ENCODE measurements at places on chromosomes 5 and 9. TPM values are rescaled to one million over a fixed set of nuclear protein-coding genes. Genes with fewer than 3 reads are reported as not detected.

Gene STKLD1
- total RNA-seq, result 0.57 TPM

Gene CACFD1
- total RNA-seq, result 3.0 TPM

Gene MCIDAS
- not detected for total RNA-seq

Gene KIAA1191
- 137 TPM for total RNA-seq

Gene SLIT3
- 0.13 TPM for total RNA-seq

Gene PCDHGB4
- total RNA-seq, result 5.6 TPM

Gene ZSWIM6
- total RNA-seq, result 44.1 TPM

Gene SLC35D2
- 19.4 TPM for total RNA-seq

Gene RNF208
- 0.43 TPM for total RNA-seq

Gene ARRDC1
- total RNA-seq, result 14.8 TPM

Gene PPP3R2
- total RNA-seq, result not detected

Gene RASEF
- under 0.01 TPM for total RNA-seq

Gene LCN6
- not detected for total RNA-seq

Gene HTR1A
- total RNA-seq, result not detected

Gene HMCN2
- 0.07 TPM for total RNA-seq

Gene ROR2
- total RNA-seq, result not detected

Gene TRIM7
- 15.4 TPM for total RNA-seq

Gene SPEF2
- total RNA-seq, result 1.7 TPM

Gene TMEM252
- not detected for total RNA-seq

Gene GRXCR2
- not detected for total RNA-seq

Gene MARCHF3
- 61.0 TPM for total RNA-seq

Gene PTPDC1
- 16.8 TPM for total RNA-seq

Gene INSL4
- total RNA-seq, result not detected

Gene PDE6A
- not detected for total RNA-seq

Gene ZFP37
- total RNA-seq, result 1.6 TPM

Gene OR1Q1
- not detected for total RNA-seq

Gene BHMT2
- 0.22 TPM for total RNA-seq

Gene BARHL1
- not detected for total RNA-seq

Gene ADGRD2
- not detected for total RNA-seq

Gene PAEP
- total RNA-seq, result not detected

Gene SOX30
- total RNA-seq, result not detected

Gene BTNL9
- total RNA-seq, result not detected

Gene IFNB1
- total RNA-seq, result not detected

Gene MCTP1
- 86.0 TPM for total RNA-seq

Measured in thoracic aorta endothelial cell (primary cell).